Cerebellar nuclear complex (tissue), 1 donor: ENCODE measurements at places on chromosomes 13 and 19.

GRCh38 chr13:59641261-59641660, 522.5 kb downstream of the DIAPH3 start:
- no peak for DNase-seq

GRCh38 chr13:38868870-38869269, 121.8 kb downstream of the STOML3 start:
- no peak for DNase-seq

- DNase-seq: no peak
Measured at GRCh38 chr13:95710313-95710712, 33.4 kb downstream of the DNAJC3 start.

GRCh38 chr13:20610006-20610405, 43.0 kb downstream of the IFT88 start:
- no peak for DNase-seq

DNA sequence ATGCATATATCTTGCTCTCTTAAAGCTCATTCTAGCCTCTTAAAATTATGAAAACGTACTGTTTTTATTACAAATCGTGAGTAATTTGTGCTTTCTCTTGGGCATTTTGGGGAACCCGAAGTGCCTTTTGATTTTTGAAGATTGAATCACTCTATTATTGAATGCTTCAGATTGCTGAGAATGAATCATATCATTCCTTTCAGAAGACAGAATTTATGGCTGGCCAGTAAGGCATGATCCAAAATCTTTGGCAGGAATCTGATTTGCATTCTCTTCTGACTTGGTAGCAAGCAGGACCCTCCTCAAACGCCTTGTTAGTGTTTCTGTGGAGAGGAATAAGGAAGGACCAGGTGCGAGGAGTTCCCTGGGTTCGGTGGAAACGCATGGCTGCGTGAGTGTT, 49.5 kb downstream of the STARD13 start:
- DNase-seq: no peak

DNA sequence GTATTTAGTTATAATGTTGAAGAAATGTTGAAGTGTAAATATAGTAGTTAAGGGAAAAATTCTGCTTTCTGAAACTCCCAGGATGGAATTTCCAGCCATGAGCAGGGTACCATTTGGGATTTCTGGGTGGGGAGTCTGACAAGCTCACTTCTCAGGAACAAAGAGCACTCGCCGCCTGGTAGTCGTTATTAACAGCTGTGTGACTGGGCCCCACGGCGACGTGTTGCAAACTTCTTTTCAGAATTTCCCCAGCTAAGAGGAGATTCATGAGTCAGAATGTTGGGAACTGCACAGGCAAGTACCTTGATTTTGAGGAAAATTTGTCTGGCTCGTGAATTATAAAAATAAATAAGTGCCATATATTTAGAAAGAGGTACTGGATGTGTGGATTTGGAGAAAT, 103.7 kb downstream of the LACC1 start:
- no peak for DNase-seq

DNA sequence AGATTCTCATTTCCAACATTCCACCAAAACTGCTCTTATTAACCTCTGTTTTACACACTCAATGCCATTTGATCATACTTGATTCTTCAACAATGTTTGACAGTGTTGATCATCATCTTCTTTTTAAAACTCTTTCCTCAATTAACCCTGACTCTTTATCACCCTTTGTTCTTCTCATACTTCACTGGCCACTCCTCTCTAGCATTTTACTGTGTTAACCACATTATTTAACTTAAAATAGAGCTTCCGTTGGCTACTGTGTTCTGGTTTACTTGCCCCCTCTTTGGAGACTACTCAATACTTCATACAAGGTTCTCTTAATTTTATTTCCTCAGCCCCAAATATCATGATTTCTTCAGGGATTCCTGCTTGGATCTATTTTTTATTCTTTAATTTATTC, 121.1 kb upstream of the SPRY2 start:
- DNase-seq: no peak

- DNase-seq: no peak
Measured at GRCh38 chr13:78742659-78743058, 83.7 kb upstream of the OBI1 start.

DNA sequence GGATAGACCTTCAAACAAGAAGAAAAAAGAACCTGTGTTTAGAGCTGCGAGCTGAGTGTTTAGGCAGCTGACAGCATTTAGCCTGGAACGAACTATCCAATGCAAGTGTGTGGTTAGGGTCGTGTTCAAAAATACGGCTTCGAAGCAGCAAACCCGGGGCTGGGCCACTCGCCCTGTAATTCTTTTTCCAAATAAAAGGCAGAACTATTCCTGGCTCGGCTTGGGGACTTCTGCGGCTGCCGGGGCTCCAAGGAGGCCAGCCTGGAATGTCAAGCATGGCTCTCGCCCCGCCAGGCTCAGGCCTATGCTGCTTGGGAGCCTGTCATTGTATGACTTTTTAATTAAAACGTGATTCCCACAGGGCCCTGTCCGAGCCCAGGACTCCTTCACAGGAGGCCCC, 51.7 kb upstream of the KLF2 start:
- no peak for DNase-seq

- DNase-seq: no peak
Measured at GRCh38 chr19:11551603-11552235, 7.3 kb downstream of the ELOF1 start.

GRCh38 chr13:28792992-28793391, 27.1 kb upstream of the MTUS2 start:
- DNase-seq: no peak

DNA sequence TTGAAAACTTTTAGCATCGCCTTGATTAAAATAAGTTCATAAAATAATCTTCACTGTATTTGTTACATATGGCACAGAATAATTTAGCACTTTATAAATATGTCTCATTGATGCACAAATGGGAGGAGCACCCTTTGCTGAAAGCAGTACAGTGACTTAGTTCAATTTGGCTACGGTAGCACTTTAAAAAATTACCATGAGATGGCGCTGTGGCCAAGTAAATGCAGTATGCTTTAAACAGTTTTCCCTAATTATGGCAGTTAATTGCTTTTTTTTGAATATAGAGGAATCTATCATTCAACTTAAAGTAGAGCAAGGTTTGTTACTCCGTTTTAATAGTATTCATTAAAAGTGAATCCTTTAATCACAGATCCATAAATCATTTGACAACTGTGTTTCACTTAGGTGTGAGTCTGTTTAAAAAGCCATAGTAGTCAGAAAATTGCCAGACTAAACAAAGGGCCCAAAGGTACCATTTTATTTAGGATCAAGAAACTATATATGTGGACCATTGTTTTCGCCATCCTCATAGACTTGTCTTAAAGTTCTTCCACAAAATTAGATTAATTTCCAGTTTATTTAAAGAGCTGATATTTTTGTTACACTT, 34.7 kb upstream of the ESD start:
- no peak for DNase-seq

DNA sequence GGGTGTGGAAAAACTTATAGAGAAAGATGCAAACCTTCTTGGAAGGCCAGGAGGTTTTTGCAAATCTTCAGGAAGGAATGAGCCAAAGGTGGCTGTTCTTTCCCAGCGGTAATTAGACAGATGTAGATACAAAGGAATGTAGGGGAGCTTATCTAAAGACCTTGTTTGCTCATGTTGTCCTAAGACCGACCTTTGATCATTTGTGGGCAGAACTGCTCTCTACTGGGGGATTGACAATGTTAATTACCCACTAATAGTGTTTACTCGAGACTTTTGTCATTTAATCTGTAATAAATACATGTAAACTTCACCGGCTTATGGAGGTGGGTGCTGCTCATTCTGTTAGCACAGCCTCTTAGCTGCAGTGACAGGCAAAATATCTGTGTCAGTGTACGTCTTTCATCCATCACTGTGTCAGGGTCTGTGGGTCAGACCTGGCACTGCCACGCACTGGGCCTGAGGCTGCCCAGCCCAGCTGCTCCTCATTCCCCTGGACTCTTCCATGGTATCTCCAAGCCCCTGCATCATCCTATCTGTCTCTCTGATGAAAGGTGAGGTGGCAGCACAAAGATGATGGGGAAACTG, 68.3 kb downstream of the ZNF431 start:
- no peak for DNase-seq
